ENCODE measurements at places on chromosomes 6 and 20.

DNA sequence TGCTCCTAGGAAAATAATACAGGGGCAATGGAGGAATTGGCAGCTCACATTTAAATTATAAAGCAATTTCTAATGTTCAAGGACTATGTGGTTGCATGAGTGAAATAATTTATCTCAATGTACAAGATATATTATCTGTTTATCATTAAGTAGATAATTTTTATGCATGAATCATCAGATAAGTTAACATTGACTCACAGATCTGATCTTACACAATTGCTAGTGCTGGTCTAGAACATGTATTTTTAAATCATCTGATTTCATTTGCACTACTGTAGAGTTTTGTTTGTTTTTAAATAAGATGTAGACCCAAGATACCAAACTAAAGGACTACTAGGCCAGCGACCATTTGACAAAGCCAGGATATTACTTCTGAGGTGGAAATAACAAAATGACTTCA lies 199.2 kb downstream of the BMP2 start:
- DNase-seq = no peak

DNA sequence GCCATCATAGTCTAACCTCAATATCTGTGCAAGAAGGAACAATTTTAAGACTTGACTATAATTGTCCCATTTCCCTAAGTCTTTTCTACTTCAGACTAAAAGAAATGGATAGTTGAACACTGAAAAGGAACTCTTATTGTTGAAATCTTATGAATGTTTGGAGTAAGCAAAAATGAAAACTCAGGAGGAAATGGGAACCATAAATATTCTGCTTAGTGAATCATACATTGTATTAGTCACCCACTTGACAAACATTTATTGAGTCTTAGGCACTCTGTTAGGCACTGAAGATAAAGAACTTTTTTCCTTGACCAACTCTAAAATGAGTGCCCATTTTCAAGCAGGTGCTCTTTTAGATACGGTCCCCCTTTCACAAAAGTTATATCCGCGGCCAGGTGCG lies 8.7 kb downstream of the CCDC170 start:
- no peak for DNase-seq

- no peak for DNase-seq
Observed at GRCh38 chr6:116783852-116784251, 18.3 kb upstream of the FAM162B start.

DNA sequence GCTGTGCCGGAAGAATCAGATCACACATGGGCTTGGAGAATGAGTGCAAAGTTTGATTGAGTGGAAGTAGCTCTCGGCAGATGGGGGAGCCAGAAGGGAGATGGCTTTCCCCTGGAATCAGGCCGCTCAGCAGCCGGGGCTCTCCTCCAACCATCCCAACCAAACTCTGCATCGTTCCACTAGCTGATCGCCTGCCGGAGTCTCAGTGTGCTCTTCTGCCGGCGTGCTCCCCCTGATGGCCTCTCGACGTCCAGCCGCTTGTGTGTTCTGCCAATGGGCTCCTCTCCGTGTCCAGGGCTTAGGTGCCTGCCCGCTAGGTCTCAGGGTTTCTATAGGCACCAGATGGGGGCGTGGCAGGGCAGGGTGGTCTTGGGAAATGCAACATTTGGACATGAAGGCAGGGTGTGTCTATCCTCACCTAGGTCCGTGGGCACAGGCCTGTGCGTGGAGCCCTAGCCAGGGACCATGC lies 4.9 kb upstream of the BIRC7 start:
- no peak for DNase-seq

- no peak for DNase-seq
Observed at GRCh38 chr6:100617633-100618350, 153.1 kb upstream of the SIM1 start.

DNA sequence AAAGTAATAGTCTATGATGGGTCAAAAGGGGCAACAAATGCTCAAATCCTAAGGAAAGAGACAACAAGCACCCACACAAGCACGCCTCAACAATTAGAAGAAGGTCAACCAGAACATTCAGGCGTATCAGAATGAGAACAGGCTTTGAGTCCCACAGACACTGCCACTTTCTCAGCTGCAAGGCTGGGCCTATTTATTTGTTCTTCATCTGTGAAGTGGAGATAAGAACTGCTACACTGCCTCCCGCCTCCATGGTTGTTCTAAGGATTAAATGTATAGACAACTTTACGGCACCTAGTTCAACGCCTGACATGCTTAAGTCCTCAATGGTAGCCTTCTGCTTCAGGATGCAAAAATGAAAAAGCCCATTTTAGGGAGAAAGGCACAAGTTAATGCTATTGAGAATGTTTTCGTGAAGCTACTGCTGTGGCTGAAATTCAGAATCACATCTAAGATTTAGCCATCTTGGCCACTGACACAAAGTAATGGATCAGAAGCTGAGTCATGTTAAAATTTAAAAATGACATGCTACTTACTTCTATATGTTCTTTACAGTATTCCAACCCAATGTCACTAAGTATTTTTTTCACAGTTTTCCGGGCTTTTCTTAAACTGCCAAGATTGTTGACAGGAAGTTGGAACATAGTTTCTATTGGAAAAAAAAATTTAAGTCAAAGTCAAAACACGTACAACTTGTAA lies 27.7 kb downstream of the ADNP start:
- no peak for DNase-seq

DNA sequence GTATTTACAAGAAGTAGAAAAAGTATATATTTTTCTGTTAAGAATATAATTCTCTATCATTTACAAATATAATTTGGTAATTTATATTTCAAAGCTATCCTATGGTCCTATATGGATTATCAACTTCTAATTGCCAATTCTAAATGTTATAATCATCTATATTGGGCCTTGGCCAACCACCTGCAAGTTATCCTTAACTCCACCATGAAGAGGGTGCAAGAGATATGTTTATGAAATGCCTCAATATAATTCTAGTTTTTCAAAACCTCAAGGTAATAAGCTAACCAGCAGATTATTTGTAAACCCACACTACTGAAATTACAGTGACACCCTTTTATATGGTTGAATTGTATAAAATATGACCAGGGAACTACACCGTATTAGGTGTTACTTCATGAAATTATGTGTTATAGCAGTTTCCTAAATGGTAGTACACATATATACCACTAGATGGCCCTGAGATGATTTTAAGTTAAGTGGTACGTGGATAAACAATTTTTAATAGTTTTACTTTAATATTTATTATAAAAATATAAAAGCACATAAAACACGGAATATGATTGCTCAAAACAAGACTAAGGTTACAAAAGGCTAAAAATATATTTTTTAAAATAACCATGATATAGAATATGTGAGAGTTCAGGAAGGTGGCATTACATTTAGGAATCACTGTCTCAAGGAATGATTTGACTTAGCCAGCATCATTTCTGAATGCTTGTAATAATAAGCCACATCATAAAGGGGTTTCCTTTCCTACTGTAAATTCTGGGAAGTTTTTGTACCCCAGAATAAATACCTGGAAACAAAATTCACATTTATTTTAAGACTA lies 9.8 kb upstream of the PNISR start:
- no peak for DNase-seq

DNA sequence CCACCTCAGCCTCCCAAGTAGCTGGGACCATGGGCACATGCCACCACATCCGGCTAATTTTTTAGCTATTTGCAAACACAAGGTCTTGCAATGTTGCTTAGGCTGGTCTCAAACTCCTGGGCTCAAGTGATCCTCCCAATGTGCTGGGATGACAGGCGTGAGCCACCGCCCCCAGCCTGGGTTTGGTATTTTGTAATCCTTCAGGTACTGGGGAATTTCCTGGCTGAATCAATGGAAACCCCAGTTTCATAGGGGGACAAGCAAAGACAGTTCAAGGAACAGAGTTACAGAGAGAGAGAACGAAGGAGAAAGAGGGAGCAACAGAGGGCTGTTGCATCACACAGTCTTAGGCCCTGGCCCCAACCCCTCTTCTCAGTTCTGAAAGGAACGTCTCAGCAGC lies 35.7 kb downstream of the RAB44 start:
- no peak for DNase-seq

All from activated naive CD8-positive, alpha-beta T cell treated with anti-CD3 and anti-CD28 coated beads, Interleukin-2, amount 10 ng/mL, durations not matched to agents 7 days and 5 days (primary cell).